Lung (tissue), 17 donors: ENCODE measurements at places on chromosomes 7 and 10.

DNA sequence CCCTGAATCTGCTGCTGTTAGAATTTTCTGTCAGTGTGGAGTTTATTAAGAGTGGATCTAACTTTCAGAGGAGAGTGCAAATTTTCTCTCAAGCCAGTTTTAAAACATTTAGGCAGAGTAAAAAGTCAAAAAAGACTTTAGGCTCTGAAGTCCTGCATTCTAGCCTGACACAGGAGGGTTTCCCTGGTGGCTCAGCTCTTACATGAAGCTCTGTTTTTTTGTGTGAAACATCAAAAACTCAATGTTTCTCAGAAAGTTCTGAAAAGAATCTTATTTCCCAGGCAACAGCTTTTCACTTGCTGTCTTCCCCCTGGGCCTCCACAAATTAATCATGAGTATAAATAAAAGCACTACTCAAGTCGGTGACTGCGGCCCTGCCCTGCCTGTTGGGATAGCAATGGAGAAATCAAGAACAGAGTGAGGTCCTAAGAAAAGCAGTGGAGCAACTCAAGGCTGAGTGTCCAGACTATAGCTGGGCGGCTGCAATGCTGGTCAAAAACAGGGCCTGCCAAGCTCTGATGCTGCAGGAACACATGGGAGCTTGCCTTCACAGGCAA lies 22.3 kb upstream of the WDR11 start:
- DNase-seq: no peak

- DNase-seq: peak; percentile 61
Measured at GRCh38 chr10:78763651-78764395, 304.9 kb upstream of the ZMIZ1 start.

DNA sequence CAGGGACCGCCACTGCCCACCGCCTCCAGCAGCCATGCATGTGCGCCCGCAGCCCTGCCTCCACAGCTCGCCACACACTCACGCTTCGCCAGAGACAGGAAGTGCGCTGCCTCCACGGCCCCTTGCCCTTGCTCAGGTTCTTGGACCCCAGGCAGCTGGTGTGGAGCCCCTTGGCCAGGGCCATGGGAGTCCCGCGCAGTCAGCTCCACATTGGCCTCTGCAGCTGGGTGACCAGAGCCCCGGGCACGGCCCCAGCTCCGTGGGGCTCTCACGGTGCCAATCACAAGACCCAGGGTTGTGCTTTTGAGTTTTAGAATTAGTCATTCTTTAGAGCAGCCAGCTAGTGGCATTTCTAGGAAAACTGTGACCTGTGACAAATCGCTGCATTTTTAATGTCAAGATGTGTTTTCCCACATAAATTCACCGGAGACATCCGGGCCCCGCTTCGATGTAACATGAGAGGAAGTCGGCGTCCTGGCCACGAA lies 4.3 kb upstream of the UTF1 start:
- no peak for DNase-seq

DNA sequence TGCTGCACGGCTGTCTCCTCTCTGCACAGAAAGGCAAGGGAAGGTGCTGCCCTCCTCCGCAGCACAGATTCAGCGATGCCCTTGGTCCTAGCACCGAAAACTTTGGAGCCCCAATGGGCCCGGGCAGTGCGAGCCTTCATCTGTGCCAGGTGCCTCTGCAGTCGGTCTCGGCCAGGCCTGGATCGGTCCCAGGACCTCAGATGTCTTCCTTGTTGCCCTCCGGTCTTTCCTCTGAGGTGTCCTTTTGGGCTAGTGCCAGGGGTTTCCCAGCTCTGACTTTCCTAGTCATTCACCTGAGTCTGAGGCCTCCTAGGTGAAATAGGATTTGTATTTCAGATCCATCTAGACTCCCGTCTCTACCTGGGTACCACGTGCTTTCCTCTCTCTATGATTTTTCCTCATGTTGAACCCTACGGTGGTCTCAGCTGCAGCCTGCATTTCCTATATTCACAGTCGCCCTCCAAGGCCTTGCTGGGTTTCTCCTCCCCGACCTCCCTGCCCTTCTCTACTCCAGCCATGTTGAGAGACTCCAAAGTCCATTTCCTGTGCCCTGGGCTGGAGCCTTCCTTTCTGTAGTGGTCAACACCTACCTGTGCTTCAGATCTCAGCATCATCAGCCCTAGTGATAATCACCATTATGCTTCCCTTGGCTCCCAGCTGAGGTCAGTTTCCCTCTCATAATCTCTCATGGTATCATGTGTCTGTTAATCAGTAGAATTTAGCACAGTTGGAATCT lies 92.0 kb upstream of the PRSS58 start:
- DNase-seq: no peak

GRCh38 chr7:70926666-70927065 lies 205.3 kb upstream of the GALNT17 start:
- no peak for DNase-seq
